Activated CD4-positive, alpha-beta T cell treated with anti-CD3 and anti-CD28 coated beads, Interleukin-2, amount 50 U/mL, for 1 hour (primary cell): ENCODE measurements at places on chromosomes 1 and 21.

DNA sequence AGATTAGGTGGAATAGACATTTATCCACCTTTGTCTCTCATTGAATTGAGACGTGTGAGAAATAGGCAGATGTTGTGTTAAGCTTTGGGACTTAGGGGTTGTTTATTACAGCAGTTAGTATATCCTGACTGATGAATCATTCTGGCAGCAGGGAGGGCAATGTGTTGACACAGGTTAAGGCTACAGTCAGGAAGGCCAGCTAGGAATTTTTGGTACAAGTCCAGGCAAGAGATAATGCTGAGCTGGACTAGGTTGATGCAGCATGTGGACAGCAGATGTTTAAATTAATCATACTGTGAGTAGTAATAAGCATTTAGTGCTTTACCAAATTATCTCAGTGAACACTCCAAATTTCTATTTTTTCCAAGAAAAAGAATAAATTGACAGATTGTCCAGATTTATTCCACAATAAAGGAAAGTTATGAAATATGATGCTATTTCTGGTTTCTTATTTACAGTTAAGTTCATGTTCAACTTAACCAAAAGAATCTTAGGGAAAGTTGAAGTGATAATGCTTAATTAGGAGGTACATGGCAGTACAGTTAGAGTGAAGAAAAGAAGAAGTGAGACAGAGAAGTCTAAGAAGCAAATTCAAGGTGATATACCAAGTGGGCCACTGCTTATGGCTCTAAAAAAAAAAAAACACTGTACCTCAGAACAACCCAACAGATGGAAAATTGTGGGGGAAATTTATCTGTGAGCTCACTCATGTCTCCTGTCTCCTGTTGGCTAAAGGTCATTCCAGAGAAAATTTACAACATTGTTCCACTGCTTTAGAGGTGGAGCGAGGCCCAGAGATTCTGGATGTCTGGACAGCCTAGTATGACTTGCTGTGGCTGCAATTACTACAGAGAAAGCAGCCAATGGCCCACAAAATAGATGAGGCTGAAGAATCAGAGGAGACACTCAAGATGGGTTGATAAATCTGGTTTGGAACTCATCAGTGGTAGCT, 102.7 kb upstream of the C21orf91 start:
- DNase-seq = no peak

- no peak for DNase-seq
Measured at GRCh38 chr1:22309572-22309971, 142.1 kb upstream of the ZBTB40 start.

DNA sequence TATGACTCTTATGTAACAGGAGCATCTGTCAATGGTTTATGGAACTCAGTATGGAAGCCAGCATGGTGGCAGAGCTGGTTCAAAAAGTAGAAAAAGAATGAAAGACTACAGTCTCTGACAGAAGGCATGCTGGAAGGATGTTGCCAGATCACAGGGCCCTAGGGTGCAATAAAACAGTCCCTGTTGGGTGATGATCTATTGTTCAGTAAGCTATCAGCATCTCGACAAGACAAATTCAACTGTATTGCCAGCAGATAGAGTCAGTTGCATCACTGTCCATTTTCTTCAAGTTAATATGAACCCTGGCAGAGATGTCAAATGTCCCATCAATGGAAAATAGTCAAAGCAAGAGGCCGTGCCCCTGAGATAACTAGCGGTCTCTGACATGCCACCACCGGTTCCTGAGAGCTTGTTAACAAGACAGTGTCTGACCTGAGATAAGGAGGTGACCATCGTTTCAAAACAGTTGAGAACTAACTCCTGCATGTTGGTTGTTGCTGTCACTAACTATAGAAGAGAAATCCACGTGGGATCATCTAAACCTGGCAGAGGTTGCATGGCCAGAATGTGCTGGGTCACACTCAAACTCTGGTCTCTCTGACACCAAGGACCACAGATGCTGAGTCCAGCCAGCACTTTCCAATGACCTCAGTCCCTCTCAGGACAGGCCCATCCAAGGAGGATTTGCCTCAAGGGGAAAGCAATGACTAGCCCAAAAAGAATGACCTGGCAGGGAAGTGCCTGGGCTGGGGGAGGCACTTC, 125.9 kb downstream of the RIPK4 start:
- no peak for DNase-seq

GRCh38 chr1:234238060-234238459, 135.2 kb upstream of the COA6 start:
- no peak for DNase-seq

GRCh38 chr1:233780049-233780448, 124.4 kb upstream of the SLC35F3 start:
- no peak for DNase-seq

- DNase-seq = no peak
Measured at GRCh38 chr1:240134596-240134995, 42.9 kb downstream of the FMN2 start.

DNA sequence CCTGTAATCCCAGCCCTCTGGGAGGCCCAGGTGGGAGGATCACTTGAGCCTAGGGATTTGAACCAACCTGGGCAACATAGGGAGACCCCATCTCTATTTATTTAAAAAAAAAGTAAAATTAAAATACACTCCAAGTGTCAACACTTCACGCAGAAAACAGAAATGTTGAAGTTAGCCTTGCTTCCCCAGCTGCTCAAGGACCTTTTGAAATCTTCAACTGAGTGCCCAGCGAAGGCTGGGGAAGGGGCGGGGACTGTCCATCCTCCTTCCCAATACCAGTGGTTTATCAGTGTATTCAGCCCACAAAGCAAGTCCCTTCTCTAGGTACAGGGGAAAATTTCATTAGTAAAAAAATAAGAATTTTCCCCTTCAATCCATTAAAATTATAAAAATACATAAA, 2.2 kb upstream of the DNAJC28 start:
- DNase-seq = no peak

- no peak for DNase-seq
Measured at GRCh38 chr1:223429821-223430220, 36.6 kb downstream of the CCDC185 start.

GRCh38 chr1:156741481-156741983, 644 bp upstream of the MRPL24 start:
- no peak for DNase-seq

DNA sequence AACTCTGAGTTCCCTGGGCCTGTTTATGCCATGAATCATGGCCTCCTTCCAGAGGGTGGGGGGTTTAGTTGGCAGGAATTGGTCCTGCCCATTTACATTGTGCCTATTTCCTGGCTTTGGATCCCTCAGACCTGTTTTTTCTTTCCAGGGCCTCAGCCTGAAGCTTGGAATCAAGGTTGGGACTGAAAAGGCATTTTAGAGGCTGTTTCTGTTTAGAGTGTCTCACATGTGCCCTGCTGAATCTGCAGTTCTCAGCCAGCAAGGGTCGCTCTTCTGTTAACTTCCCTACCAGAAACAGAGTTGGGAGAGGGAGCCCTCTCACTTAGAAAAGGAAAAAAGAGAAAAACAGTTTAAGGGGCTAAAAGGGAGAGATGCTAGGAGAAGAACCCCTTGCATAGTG, 191.1 kb downstream of the PTPRC start:
- no peak for DNase-seq
